ENCODE measurements at places on chromosomes 2 and 18.

GRCh38 chr2:8822218-8822617 is 15.2 kb downstream of the KIDINS220 start:
- DNase-seq: no peak

- no peak for DNase-seq
These were observed 451.4 kb upstream of the ID2 start for GRCh38 chr2:8230466-8230865.

- DNase-seq: no peak
These were observed 21.2 kb upstream of the UGGT1 start for GRCh38 chr2:128069769-128070168.

GRCh38 chr2:75994759-75995158 is 284.0 kb upstream of the GCFC2 start:
- DNase-seq: no peak

DNA sequence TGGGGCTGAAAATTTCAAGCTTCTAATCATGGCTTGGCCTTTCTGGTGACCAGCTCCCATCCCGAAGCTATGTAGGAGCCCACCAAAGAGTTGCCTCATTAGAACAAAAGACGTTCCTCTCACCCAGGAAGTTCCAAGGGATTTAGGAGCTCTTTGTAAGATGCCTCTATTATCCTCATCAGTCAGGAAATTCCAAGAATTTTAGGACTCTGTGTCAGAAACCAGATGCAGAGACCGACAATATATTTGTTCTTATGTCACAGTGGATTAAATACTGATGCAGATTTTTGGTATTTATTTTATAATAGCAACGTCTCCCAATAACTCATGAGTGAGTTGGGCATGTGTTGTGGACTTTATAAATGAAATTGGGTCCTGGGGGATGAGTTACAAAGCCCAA is 91.8 kb upstream of the SKOR2 start:
- DNase-seq: no peak

DNA sequence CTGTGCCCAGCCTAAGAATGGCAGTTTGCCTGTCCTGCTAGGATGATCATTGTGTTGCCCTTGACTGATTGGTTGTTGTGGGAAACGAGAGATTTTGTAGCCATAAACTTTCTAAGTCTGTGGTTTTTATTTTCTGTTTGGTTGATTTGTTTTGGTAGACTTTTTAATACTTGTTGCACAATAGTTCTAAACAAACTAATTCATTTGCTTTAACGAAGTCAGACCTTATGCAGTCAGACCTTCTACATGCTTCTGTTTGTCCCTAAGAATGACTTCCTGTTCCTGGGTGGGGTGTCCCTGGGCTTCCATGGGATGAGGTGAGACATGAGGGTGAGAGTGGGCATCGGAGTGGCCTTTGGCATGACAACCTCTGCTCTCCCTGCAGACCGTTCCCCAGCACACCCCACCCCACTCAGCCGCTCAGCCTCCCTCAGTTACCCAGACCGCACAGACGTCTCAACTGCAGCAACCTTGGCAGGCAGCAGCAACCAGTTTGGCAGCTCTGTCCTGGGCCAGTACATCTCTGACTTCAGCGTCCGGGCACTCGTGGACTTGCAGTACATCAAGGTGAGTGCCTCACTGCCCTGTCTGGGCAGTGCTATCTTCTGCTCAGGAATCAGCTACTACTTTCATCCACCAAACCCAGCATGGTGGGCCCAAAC is 7.8 kb upstream of the CNNM3 start:
- no peak for DNase-seq

DNA sequence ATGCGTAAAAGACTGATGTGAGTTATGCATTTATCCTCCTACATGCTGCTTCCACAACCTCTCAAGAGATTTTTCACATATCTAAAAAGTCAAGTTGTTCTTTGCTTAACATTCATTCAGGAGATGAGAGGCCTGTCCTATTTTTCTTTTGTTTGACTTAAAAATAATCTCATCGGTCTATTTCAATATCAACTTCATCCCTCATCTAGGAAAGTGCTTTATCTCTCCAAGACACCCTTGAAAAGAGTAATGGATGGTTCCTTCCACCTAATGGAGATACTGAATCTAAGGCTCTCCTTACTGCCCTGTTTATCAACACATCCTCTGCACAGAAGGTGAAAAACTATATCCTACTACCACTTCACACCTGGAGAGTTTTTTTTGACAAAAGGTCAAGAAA is 2.4 kb downstream of the NFE2L2 start:
- no peak for DNase-seq

GRCh38 chr18:59048378-59048777 is 91.3 kb upstream of the SEC11C start:
- DNase-seq: no peak

DNA sequence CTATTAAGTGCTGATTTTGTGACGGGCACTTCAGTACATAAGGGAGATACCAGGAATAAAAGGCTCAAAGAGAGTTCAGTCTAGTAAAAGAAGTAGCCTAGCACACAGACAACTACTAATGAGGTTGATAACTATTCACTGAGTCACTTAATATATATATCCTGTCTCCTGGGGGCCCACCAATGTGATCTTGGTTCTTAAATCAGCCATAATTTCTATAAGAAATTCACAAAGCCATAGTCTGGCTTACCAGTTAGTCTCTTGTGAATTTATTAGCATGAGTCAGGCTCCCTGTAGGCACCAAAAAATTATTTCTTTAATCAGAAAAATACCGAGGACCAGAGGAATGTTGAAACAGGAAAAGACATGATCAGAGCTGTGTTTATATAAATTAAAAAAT is 10.4 kb downstream of the KCNE4 start:
- no peak for DNase-seq

GRCh38 chr18:9673296-9674251 is 34.5 kb upstream of the RAB31 start:
- DNase-seq: peak; percentile 21

- no peak for DNase-seq
These were observed 98.0 kb downstream of the PTGR3 start for GRCh38 chr18:75110846-75111415.

DNA sequence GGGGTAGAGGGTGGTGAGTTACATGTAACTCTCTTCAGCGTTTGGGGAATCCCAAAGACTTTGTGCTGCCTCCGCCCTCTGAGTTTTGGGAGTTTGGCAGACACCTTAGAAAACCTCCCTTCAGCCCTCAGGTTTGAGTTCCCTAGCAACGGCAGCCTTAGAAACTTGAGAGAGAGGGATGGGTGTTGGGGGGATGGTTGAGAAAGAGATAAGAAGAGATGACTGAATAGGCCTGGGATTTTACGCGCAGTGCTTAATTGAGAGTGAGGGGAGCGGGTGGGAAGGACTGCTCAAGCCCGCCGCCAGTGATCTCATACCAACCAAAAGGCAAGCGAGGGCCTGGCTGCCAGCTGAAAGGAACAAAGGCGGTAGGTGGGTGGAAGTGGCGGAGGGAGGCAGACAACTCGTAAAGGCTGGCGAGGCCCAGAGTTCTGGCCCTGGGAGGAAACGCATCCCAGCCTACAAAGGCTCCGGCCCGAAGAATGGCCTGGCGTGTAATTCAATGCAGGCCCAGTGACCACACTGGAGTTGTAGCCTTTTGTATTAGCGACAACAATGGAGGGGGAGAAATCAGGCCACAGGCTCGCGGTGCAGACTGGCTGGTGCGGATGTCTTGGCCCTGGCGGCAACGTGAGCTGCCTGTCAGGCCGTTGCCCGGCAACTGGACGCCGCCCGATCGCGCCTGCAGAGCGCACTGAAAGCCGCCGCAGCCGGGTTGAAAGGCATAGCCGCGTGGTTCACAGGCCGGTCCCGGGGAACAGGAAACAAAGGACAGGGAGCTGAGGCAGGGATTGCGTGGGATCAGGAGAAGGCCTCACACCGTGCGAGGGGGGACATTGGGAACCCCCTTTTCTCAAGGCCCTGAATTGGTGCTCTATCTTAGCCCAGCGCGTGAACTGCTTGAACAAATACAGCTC is 39.9 kb upstream of the DARS1 start:
- DNase-seq: no peak

DNA sequence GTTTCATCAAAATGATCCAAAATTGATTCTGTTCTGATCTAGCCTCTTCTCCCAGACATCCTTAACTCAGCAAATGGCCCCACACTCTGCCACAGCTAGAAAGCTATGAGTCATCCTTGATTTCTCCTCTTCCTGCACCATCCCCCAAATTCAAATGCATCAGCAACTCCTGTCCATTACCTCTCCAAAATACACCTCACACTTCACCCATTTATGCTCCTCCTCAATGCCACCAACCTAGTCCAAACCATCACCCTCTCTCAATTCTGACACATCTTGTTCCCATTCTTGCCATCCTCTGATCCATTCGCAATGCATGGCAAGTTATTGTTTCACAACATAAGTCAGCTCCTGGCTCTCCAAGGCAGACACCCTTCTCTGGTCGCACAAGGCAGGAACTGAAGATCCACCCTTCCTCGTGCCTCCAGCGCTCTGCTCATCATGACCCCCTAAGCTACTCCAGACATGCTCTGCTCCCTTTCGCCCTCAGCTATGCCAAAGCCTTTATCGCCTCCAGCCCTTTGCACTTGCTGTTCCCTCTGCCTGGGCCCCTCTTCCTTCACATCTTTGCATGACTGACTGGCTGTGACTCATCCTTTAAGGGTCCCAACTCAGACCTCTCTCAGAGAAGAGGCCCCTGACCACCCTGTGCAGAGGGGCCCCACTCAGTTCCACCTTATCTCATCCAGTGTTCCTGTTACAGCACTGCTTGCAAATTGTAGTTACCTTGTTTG is 83.6 kb downstream of the MREG start:
- no peak for DNase-seq

GRCh38 chr2:1674276-1674675 is 70.0 kb downstream of the PXDN start:
- DNase-seq: no peak

- no peak for DNase-seq
These were observed 219.8 kb downstream of the DYSF start for GRCh38 chr2:71672826-71673795.

DNA sequence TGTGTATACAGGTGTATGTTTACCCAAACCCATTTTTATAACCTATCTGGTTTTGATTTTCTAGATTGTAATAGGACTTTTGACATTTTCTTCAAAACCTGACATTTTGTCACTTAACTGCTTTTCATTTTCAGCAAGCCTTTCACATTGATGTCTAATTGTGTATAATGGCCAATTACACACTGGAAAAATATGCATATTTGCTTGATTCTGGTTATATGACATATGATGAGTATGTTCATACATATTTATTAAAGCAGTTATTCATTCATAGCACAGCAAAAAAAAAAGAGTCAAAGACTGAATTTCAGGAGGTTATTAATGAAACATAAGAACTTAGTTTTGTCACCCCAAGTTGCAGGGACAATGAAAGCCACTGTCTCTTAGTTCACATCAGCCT is 307.7 kb upstream of the TNP1 start:
- DNase-seq: no peak

- DNase-seq: no peak
These were observed 4.3 kb upstream of the CNDP1 start for GRCh38 chr18:74529811-74530583.

Measured in stimulated activated CD8-positive, alpha-beta memory T cell treated with anti-CD3 and anti-CD28 coated beads, Interleukin-7, amount 100 ng/mL, for 48 hours (primary cell).